Activated naive CD4-positive, alpha-beta T cell treated with anti-CD3 and anti-CD28 coated beads, Interleukin-2, amount 10 ng/mL, durations not matched to agents 7 days and 5 days (primary cell): ENCODE measurements at places on chromosomes 2 and 18.
A peak's percentile ranks its signal among the peaks of the same experiment; 100 is the strongest.

DNA sequence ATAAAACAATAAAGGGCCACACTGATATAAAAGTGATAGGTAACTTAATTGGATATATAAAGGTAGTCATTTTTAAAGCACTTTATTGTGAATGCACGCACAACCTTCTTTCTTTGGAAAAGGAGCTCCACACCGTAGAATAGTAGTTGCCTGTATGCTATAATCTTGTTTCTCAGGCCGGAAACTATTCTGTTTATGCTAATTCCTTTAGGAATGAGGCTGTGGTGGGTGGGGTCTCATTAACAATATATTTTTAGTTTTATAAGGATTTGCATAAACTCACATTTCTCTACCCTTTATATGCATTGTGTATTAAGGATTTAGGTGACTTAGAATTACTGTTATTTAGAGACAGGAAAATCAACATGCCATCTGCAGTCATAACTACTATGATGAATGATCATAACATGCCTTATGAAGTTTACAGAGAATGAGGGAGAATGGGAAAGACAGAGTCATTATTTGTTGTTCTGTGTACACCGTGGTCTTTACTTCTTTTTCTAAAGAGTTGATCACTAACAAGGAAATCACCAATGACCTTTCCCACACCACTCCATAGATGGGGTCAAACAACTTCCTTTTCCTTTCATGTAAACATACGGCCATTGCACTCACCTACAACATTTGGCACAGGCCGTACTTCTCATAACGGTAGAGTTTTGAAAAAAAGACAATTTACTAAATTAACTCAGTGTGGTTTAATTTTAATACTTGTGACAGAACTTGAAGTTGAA, 84.5 kb downstream of the PIEZO2 start:
- DNase-seq, result no peak

DNA sequence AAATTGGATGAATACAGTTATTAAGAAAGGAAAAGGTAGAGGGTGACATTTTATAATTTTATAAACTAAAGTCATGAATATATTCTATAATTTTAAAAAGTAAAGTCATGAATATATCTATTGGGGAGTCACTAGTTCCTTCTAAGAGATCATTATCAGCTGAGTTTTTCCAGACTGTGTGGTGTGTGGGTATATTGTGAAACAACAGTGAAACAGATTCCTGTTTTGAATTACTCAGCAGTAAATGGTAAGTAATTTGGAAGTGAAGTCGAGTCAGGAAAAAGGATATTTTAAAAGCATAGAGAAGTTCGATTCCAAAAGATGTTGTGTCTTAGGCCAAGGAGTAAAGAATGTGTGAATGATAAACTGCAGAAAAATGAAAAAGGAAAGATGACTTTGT, 1018.2 kb upstream of the NXPH2 start:
- DNase-seq, result no peak

DNA sequence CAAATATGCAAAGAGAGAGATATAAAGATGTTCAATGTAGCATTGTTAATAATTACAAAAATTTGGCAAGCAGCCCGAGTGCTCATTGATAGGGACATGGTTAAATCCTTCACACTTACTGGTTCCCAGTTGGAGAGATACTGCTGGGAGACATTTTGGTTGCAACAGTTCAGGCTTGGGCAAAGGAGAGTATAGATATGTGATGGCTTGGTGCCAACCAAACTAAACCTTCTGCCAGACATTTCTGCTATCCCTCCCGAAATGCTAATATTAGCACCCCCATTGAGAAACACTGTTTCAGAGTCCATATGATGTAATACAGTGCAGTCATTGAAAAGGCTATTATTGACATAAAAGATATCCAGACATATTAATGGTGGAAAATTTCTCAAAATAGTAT, 11.5 kb downstream of the GEN1 start:
- DNase-seq, result no peak

DNA sequence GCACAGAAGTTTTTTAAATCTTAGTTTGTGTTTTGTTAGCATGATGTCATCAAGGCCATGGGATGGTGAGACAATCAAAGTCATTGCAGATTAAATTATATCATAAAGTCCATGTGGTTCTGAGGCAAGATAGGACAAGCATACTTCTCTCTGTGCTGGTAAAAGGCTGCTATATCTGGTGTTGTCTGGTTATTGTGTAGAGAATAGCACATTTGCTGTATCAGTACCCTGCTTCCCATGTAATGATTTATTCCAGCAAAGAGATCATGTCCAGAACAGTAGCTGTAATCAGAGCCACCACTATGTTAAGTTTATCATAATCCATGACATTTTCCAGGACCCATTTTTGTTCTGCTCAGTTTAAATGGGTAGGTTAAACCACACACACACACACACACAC, 123.0 kb downstream of the TTC27 start:
- no peak for DNase-seq

- DNase-seq, result no peak
These were observed 548.6 kb downstream of the LRP1B start for GRCh38 chr2:141582213-141582612.

DNA sequence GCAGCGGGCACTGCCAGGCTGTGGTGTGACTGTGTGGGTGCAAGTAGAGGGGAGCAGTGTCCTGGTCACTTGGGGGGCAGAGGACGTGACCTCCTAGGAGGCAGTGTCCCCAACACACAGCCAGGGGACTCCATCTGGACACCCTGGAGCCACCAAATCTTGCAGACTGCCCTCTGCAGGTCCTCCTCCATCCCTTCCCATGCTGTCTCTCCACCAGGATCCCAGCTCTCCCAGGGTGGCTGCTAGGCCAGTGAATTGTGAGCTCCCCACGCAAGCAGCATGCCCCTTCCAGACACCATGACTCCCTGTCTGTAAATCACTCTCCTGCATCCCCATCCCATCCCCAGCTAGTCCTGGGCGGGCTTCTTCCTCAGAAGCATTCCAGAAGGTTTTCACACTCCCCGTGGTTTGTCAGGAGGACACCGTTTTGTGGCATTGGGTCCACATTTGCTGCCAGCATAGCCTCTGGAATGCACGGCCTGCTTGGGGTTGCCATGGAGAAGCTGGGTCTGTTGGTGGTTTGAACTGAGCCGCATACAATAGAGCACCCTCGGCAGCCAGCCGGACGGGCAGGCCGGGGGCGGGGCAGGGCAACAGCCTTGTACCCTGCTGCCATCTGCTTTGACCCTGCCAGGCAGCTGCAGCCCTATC, 210.7 kb downstream of the KLHL29 start:
- DNase-seq, result no peak

DNA sequence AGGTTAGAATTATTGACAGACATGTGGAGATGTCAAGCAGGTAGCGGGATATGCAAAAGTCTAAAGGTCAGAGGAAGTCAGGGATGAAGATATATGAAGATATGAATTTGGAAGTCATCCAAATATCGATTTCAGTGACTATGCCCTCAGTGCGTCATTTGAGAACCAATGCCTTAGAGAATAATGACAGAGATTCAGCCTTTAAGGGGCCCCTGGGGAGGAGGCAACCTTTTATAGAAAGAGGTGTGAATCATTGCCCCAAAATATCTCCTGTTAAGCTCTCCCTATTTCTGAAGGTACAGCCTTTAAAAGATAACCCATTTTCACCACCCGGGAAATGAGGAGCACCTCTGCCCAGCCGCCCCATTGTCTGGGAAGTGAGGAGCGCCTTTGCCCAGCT, 223.4 kb downstream of the NCKAP5 start:
- no peak for DNase-seq

GRCh38 chr2:144894612-144895599, 375.0 kb upstream of the ZEB2 start:
- no peak for DNase-seq

DNA sequence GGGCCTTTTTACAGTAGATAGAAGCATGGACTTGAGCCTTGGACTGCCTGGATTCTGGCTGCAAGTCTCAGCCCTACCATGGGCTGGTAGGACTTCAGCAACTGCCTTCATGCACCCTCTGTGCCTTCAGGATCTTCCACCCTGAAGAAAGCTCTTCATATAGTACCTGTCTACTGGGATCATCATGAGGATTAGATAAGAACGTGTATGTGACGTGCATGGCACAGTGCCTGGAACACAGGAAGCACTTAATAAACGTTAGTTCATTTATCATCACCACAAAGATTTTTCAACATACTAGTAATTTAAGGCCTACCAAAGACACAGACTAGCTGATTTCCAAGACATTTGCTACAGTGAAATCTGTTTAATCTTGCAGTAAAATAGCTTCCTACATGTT, 53.2 kb upstream of the ITM2C start:
- DNase-seq, result no peak

GRCh38 chr2:5290900-5291546, 401.2 kb upstream of the SOX11 start:
- DNase-seq, result no peak

DNA sequence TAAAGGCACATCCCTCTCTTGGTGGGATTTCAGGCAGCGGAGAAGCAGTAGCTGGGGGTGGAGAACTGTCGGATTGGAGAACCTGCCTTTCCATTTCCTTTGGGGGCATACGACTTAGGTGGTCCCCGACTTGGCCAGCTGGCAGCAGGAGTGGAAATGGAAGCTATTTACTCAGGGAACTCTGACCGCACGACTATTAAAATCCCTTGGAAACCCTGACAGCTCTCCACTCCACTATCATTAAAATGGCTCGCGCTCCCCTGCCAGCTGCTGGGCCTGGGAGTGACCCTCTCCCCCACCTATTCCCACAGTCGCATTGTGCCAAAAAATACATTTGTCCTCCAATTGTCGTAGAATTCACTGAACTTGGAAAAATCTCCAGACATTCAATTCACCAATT, 77.7 kb upstream of the APCDD1 start:
- DNase-seq, result no peak

GRCh38 chr2:215189393-215189792, 51.0 kb upstream of the ABCA12 start:
- DNase-seq, result no peak

GRCh38 chr2:30768708-30769480, 38.4 kb downstream of the CAPN13 start:
- no peak for DNase-seq

DNA sequence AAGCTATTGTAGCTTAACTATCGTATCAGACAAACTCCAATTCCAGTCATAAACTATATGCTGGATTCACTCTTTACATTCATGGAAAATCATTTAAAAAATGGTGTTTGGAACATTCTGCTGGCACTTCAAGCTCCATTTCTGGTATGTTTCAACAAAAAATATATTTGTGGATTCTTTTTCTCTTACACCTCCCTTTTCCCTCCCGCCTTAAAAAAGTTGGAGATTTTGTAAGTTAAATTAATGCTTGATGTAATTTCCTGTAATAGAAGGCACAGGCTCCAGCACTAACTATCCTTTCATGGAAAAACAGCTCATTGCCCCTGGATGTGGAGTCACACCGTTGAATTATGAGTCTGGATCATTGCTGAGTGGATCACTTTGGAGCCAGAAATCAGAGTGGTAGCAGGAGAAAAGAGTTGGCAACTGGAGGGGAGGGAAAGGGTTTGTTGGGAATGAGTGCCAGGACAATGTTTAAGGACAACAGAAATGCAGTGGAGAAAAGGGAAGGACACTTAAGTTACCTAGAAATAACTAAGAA, 102.8 kb downstream of the ICOS start:
- no peak for DNase-seq

DNA sequence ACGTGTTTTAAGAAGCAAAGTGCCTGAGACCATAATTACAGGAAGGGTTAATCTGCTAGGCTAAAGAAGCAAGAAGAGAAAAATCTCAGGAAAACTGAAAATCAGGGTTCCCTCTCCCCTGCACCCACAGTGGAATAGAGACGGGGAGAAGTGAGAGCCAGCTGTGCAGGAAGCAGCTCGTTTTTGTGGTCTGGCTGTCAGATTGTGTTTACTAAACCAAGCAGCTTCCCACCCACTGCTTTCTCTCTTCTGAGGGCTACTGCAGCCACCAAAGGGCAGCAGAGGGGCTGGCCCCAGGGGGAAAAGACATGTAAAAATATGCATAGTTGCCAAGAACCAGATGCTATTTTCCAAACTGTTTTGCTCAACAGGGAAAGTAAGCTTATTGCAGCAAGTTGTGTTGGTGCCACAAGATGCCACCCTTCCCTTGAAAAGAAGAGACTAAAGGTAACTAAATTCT, 72.6 kb upstream of the THUMPD2 start:
- no peak for DNase-seq

GRCh38 chr2:7701791-7702190, 784.6 kb downstream of the RNF144A start:
- DNase-seq, result no peak

GRCh38 chr18:62850619-62851306, 135.4 kb downstream of the PHLPP1 start:
- no peak for DNase-seq

- no peak for DNase-seq
These were observed 9.8 kb downstream of the IL36A start for GRCh38 chr2:113015042-113015441.

GRCh38 chr2:219251656-219252055, 1.4 kb upstream of the TUBA4B start:
- DNase-seq, result no peak

DNA sequence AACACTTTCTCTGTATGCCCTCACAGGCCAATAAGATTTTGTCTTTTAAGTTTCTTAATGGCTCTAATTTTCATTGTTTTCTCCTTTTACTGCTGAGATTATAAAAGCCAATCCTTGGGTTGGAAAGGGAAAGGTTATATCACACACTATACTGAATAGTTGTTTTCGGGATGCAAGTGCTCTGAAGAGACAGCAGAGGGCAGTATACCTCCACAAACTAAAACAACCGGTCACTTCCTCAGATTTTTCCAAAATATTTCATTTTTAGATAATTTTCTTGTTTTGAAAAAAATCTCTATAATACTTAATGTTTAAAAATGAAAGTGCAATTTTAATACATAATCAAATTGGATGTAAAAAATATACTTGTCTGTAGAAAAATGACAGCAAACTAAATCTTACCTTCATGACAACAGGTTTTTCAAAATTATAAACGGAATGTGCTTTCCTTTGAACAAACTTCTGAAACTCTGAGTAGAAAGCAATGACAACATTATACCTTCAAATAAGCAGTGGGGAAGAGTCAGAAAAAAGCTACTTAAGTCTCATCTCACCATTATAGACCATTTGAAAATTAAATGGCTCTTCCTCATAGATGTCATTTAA, 82.7 kb downstream of the ORC4 start:
- no peak for DNase-seq

GRCh38 chr2:109726379-109727270, 67.5 kb upstream of the RGPD5 start:
- DNase-seq, result no peak

- no peak for DNase-seq
These were observed 32.2 kb downstream of the DGKD start for GRCh38 chr2:233386382-233387041.

GRCh38 chr2:114046866-114047435, 157.1 kb downstream of the ACTR3 start:
- no peak for DNase-seq

GRCh38 chr2:159828738-159829137, 30.7 kb upstream of the CD302 start:
- DNase-seq, result no peak

GRCh38 chr2:239311132-239312040, 89.4 kb downstream of the HDAC4 start:
- DNase-seq, result peak; percentile 12
